Stimulated activated CD8-positive, alpha-beta memory T cell treated with anti-CD3 and anti-CD28 coated beads, Interleukin-7, amount 100 ng/mL, for 48 hours (primary cell): ENCODE measurements at places on chromosomes 6 and 20.

DNA sequence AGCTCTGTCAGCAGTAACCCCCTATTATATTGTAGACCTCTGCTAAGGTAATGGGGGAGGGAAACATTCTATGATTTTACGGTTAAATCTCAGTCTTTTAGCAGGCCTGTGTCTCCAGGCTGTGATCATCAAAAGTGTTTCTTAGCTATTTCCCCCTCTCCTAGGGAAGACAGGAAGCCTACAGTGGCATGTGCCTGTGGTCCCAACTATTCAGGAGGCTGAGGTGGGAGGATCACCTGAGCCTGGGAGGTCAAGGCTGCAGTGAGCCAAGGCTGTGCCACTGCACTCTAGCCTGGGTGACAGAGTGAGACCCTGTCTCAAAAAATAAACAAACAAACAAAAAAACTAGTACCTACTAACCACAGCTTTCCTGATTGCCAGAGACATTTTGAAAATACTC, 67.9 kb downstream of the DNAAF9 start:
- DNase-seq = no peak

- DNase-seq = no peak
Observed at GRCh38 chr6:166767230-166767629, 140.2 kb upstream of the RPS6KA2 start.

DNA sequence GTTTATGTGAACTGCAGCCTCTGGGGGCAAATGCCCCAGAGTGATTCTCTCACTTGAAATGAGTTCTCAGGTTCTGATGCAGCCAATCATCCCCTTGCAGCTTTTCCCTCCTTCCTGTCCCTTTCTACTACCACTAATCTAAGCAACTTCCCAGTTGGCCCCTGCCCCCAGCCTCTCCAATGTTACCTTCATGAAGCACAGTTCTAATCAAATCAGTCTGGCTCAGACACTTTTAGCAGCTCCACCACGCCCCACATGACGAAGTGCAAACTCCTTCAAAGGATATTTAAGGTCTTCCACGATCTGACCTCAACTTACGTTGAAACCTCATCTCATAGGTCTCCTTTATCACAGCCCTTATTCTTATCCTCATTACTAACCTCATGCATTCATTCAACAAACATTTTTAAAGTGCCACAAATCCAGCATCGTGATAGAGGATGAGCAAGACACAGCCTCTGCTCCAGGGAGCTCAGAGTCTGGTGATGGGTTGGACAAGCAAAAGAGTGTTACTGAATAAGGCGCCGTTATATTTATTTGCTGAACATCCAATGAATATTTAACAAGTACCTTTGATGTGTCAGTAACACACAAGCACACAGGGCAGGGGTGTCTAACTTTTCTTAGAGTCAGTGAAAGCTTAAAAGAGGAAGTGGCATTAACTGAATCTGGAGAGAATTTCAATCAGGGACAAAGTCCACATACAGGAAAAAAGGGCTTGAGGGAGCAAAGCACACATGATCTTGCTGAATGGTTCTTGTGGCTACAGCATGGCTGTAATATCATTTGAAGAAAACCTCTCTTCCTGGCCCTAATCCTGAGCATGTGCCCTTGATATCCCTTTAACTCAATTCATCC, 20.4 kb upstream of the DTNBP1 start:
- DNase-seq = no peak

GRCh38 chr6:37382994-37383765, 29.4 kb downstream of the RNF8 start:
- no peak for DNase-seq

DNA sequence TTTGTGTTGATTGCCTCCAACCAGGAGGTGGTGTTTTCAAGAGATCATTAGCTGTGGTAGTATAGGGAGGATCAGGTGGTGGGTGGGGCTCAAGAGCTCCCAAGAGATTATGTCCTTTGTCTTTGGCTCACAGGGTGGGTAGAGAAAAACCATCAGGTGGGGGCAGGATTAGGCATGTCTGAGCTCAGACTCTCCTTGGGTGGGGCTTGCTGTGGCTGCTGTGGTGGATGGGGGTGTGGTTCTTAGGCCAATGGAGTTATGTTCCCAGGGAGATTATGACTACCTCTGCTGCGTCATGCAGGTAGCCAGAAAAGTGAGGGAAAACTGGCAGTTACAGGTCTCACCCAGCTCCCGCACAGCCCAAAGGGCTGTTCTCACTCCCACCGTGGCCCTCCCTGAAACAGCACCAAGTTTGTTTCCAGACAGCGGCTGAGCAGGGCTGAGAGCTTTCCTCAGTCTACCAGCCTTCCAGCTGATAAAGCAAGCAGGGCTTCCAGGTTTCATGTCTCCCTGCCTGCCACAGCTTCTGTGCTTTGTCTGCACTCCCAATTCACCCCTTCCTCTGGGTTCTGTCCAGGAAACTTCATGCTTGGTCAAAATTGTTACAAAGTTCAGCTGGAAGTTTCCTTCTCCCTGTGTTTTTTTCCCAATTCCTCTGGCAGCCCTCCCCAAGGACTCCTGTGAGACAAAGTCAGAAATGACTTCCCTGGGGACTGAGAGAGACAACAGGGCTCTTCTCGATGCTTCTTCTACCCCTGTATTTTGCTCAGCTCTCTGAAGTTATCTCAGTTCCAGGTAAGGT, 481.1 kb upstream of the MAN1A1 start:
- no peak for DNase-seq

DNA sequence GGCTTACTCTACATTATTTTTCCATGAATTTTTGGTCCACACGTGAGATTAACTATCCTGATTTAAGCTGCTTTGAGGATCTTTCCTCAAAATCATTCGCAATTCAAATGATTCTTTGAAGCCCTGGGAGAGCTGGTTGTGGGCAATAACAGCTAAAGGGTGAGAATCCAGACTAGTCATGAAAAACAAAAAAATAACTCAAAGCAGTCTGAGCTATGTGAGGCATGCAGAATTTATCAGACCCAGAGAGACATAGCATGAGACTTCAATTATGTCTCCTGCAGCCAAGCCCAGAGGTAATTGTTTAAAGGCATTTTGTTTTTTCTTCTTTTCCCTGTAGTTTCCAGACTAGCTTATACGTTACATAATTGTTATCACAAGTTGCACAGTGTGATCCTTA, 517.3 kb upstream of the PTCHD4 start:
- DNase-seq = no peak
